ENCODE measurements at places on chromosomes 1 and 21.

DNA sequence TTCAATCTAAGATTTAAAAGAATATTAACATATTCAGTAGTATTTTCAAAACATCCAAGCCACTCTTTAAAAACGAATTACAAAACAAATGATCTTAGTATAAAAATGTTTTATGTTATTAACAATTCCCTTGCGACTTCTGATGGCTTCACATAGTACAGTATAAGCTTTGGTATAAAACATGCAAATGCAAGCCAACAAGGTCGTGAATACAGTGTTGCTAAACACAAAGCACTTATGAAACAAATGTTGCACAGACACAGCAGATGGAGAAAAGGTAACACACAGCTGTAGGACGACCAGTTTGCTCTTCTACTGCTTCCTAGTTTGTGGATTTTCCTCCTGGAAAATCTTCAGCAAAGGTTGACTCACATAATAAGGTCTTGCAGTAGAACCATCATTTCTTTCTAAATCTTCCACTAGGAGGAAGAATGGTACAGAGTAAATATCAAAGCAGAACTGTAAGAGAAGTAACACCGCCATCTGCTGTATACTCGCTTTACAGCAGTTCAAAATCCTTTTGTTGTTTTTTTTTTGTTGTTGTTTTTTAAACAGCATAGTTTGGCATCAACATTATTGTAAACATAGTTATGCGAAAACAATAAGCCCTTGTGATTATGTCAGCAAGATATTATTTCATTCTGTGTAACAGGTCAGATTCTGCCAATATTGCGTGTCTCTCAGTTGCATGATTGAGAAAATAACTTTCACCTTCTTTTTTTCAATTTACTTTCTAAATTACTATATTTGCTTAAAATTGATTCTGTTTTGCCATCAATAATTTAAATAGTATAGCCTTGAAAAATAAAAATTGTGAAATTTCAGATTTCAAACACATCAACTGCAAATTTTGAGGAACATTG is 69.5 kb downstream of the LHX8 start:
- peak; percentile 46 for DNase-seq

DNA sequence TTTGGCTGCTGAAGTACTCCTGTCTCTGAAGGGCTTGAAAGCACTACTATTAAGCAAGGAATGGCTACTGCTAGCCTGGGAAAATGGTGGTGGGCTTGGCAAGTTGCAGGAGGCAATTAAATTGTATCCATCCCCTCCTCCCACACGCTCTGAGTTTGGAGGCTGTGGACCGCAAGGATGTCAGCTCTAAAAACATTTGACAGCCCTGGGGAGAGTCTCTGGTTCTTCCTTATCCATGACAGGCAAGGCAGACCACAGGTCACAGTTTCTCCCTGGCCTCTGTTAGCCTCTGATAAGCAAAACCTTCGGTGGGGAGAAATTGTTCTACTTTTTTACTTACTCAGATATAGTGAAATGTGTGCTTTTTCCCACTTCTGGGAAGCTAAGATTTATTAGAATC is 46.6 kb downstream of the S1PR1 start:
- no peak for DNase-seq

DNA sequence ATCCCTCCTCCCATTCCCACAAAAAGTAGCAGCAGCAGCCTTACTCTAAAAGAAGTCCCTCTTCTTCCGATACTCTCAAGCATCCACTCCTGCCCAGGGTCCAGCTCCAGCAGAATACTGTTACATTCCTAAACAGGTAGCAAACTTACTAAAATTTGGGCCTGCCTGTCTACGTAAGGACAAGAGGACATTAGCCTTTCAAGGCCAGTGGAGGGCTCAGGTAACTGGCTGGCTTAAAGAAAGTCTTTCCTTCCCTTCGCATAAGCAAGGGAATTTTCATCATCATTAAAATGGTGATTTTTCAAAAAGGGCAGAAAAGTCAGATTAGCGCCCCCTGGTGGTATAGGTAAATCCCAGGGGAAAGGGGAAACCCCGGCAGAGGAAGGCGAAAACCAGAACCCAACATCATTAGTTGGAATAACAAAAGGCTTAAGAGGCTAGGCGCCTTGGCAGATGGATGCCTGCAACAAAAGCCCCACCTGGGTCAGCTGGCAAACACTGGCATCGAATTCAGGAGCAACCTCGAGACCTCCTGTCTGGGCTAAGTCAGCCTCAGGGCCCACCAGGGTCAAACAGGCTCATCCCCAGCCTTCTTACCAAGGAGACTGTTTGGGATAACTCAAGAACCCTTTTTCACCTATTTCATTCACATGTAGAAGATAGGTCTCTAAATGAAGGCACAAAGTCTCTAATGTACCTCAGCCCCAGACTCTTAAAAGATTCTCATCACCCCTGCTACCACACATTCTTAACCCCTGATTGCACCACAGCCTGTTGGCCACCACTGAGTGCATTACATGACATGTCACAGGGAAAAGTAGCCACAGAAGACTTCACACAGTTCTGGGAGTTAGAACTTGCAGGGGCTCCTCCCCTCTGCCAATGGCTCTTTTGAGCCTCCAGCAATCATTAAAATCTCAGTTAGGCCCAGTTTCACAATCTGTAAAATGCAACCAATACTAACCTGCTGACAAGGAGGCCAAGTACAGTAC is 36.7 kb downstream of the ERI3 start:
- DNase-seq, result peak; percentile 20

DNA sequence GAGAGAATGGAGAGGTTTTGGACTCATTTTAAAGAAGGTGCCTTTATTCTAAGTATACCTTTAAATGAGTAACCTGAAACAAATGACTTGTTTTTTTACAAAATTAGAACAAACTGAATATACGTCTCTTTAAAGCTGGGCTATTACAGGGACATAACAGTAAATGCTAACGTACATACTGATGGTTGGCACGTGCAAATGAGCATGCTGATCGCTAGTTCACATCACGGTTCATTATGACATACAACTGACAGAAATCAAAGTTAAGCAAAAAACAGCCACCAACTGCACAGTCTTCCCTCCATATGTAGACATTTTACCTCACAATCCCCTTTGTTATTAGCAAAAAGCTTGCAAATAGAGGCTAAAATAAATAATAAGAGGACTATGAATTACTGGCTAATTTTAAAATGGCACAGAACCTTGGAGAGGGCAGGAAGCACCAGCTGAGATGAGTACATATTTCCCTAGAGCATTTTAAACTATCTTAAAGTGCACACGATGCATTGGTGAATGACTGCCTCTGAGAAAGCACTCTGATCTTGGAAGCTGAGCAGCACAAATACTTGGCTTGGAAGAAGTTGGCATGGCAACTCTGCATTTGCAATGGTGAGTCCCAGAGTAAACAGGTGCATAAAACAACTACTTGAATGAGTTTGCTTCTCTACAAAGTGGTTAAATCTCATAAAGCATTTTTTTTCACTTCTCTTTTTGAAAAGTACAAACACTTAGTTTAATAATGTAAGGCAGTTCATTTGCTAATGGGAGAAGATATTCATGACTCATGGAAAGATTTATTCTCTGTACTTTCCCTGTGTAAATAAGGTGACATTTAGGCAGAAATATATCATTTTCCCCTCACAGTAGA is 204.7 kb downstream of the LHX8 start:
- DNase-seq, result no peak

- DNase-seq, result peak; percentile 88
These were observed 56.3 kb upstream of the GALNT2 start for GRCh38 chr1:230010603-230011332.

GRCh38 chr1:248375446-248375845 is at the start of gene OR2T6:
OR2T6 (plus strand) TSS chr1:248375746; CDS start chr1:248387609, 11,863 bp downstream.
- DNase-seq, result no peak

DNA sequence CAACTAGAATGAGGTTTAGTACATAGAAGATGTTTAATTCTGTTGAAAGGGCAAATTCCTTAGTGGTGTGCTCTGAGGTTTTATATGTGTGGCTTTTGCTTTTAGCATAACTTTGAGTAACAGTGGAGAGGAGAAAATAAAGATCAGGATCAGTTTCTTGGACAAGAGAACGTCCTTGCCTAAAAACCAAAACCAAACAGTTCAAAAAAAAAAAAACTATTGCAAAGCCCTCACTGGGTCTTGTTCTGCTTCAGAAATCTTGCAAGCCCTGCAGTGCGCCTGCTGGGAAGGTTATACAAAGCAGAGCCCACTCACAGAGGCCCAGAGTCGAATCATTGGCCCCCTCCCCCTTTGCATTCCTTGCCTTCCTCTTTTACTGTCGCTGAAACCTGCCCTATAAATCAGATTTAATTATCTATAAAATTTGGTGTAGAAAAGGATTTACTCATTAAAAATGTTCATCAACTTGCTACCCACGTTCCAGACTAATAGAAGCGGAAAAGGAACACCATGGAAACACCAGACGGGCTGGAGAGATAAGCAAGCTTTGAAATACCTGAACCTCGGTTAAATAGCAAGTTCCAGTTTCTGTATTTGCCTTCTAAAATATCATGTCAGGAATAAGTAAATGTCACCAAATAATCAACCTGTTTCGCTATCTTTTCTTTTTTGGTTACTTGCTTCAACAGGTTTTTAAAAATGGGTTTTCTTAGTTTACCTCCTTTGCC is 201.6 kb upstream of the PTBP2 start:
- DNase-seq, result no peak

GRCh38 chr1:169563650-169564049 is 22.6 kb downstream of the F5 start:
- DNase-seq, result no peak

- DNase-seq, result no peak
These were observed 5.1 kb upstream of the BRDT start for GRCh38 chr1:91944087-91944486.

- DNase-seq, result no peak
These were observed 657.1 kb upstream of the BRINP3 start for GRCh38 chr1:191134796-191135195.

DNA sequence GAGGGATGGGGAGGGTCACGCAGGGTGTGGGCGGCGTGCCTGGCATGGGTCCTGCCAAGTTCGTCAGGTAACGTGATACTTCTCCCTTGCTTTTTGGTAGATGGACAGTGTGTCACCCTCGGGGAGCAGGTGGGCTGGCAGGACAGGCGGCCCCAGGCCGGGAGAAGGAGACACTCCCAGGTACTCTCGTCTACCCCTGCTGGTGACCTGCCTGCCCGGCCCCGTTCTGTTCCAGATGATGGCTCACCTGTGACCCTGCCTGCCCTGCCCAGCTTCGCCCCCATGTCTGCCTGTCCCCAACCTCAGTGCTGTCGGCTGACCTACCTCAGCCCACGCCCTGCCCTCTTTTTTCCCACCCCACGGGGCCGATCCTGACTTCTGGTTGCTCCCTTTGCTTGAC is 144.7 kb downstream of the PCBP3 start:
- no peak for DNase-seq

- no peak for DNase-seq
These were observed 12.9 kb downstream of the RGS18 start for GRCh38 chr1:192171123-192171522.
